Fibroblast of lung (primary cell): ENCODE measurements at places on chromosomes 6 and 20. TPM values are rescaled to one million over a fixed set of nuclear protein-coding genes. Genes with fewer than 3 reads are reported as not detected.

The SPATS1 gene
- under 0.01 TPM in 1 of 2 replicates, not detected in the other for total RNA-seq

The BTN1A1 gene
- not detected in 2 replicates for total RNA-seq

The SRMS gene
- not detected in 2 replicates for total RNA-seq

The MUCL3 gene
- not detected in 2 replicates for total RNA-seq

The TCF15 gene
- total RNA-seq: not detected in 2 replicates

The PDYN gene
- total RNA-seq: not detected in 2 replicates

The KCNK17 gene
- not detected in 2 replicates for total RNA-seq

The CST7 gene
- not detected in 2 replicates for total RNA-seq

The SRSF6 gene
- total RNA-seq: 34.9 and 37.8 TPM in 2 replicates

The OLIG3 gene
- total RNA-seq: not detected in 2 replicates

The RNF144B gene
- total RNA-seq: 0.26 and 0.83 TPM in 2 replicates

The C20orf202 gene
- under 0.01 TPM in 1 of 2 replicates, not detected in the other for total RNA-seq

The RNASET2 gene
- total RNA-seq: 18.0 and 24.7 TPM in 2 replicates

The SPATA2 gene
- total RNA-seq: 1.0 and 2.0 TPM in 2 replicates

The BPIFB2 gene
- not detected in 2 replicates for total RNA-seq

The SEL1L2 gene
- total RNA-seq: not detected in 2 replicates

The PNRC1 gene
- 65.1 and 73.7 TPM in 2 replicates for total RNA-seq

The SLC26A8 gene
- not detected in 2 replicates for total RNA-seq

The LST1 gene
- total RNA-seq: not detected in 2 replicates

The C20orf141 gene
- not detected in 2 replicates for total RNA-seq

The VGLL2 gene
- not detected in 2 replicates for total RNA-seq

The LY6G5C gene
- 0.51 and 0.83 TPM in 2 replicates for total RNA-seq

The SDCBP2 gene
- 1.8 and 2.1 TPM in 2 replicates for total RNA-seq

The SPEF1 gene
- under 0.01 and 0.17 TPM in 2 replicates for total RNA-seq

The CASS4 gene
- 14.9 and 17.7 TPM in 2 replicates for total RNA-seq

The BHLHE23 gene
- total RNA-seq: not detected in 2 replicates
